ENCODE measurements at places on chromosomes 12 and 14.

GRCh38 chr14:76937181-76938091, 91.1 kb downstream of the IRF2BPL start:
- DNase-seq: no peak
- no peaks in the 10 kb centered on the region for H3K36me3 ChIP-seq
- H3K27ac ChIP-seq: no peak overlapping the region
- H3K4me1 ChIP-seq: peaks cover 11% of the 10 kb centered on the region

- peaks cover 2% of the 10 kb centered on the region for H3K4me1 ChIP-seq
- DNase-seq: no peak
- no peak overlapping the region for H3K27ac ChIP-seq
Observed at GRCh38 chr14:55975281-55975910, 142.8 kb upstream of the PELI2 start.

DNA sequence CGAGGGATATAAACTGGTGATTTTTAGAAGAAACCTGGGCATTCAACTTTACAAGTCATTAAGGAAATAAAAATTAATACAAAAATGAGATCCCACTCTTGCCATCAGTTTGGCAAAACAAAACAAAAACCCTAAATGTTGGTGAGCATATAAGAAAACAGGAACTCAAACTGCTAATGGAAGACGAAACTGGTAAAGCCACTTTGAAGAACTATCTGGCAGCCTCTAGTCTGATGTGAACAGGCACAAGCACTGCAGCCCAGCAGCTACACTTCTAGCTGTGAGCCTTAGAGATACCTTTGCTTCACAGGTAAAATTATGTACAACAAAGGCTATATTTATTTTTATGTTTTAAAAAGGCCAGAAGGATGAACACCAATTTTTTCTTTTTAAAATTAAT, 459.6 kb downstream of the ZFP36L1 start:
- H3K36me3 ChIP-seq: no peaks in the 10 kb centered on the region
- H3K4me3 ChIP-seq: no peak overlapping the region
- H3K4me1 ChIP-seq: peaks cover 15% of the 10 kb centered on the region
- H3K27ac ChIP-seq: no peak overlapping the region
- H3K27me3 ChIP-seq: no peaks in the 10 kb centered on the region

DNA sequence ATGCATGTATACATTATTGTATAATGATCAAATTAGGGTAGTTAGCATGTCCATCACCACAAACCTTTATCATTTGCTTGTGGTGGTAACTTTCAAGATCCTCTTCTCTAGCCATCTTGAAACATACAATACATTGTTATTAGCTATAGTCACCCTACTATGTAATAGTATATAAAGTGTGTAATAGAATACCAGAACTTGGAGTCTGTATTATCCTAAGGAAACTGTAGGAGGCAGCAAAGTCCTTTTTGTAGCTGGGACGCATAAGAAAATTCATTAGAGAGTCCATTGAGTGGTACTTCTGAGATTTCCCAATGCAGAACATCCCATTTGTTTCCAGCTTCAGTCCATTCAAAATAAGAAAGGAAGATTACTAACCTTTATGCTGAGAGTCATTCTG, 325.9 kb upstream of the LRFN5 start:
- no peak for DNase-seq
- no peaks in the 10 kb centered on the region for H3K4me1 ChIP-seq
- H3K27ac ChIP-seq: no peak overlapping the region
- H3K4me3 ChIP-seq: no peak overlapping the region

DNA sequence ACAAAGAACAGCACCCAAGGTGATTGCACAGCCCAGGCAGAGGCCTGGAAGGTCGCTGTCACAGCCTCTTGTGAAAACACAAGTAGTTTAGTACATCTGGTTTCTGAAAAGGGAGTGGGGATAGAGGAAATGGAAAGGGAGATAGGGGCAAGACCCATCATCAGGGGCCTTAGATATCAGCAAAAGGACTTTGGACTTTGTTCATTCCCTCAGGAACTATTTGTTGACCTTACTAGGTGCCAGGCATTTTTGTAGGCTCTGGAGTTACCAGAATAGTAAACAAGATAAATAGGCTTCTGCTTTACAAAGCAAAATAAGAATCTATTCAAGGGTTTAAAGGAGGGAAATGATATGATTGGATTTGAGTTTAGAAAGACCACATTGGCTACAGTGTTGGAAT, 199.4 kb upstream of the CDKN3 start:
- H3K27me3 ChIP-seq: no peaks in the 10 kb centered on the region
- H3K4me1 ChIP-seq: no peaks in the 10 kb centered on the region
- H3K36me3 ChIP-seq: no peaks in the 10 kb centered on the region
- no peak overlapping the region for H3K27ac ChIP-seq

DNA sequence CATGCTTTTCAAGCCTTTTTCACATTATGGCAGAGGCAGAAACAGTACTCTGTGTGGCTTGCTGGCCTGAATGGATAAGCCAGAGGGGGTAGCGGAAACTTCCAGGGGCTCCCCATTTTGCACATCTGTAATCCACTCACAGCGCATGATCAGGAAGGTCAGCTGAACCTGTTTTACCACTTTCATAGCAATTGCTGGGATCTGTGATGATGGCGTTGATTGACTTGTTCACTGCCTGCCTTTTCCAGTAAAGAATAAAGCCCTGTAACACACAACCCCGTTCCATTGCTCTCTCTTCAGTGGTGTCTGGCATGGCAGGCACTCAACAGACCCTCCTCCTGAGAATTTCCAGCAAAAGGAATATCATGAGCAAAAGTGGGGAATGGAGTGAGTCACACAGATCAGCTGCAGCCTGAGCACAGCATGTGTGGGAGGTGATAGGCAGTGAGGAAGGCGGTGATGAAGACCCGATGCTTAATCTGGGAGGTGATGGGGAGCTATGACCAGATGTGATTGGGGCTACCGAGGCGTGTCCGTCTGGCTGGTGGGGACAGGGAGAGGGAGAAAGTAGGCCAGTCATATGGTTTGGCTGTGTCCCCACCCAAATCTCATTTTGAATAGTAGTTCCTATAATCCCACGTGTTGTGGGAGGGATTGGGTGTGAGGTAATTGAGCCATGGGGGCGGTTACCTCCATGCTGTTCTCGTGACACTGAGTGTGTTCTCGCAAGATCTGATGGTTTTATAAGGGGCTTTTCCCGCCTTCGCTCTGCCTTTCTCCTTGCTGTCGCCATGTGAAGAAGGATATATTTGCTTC, 44.7 kb upstream of the CHST11 start:
- H3K4me1 ChIP-seq: peaks cover 14% of the 10 kb centered on the region
- no peak overlapping the region for H3K4me3 ChIP-seq
- H3K27me3 ChIP-seq: no peaks in the 10 kb centered on the region
- no peak for DNase-seq

DNA sequence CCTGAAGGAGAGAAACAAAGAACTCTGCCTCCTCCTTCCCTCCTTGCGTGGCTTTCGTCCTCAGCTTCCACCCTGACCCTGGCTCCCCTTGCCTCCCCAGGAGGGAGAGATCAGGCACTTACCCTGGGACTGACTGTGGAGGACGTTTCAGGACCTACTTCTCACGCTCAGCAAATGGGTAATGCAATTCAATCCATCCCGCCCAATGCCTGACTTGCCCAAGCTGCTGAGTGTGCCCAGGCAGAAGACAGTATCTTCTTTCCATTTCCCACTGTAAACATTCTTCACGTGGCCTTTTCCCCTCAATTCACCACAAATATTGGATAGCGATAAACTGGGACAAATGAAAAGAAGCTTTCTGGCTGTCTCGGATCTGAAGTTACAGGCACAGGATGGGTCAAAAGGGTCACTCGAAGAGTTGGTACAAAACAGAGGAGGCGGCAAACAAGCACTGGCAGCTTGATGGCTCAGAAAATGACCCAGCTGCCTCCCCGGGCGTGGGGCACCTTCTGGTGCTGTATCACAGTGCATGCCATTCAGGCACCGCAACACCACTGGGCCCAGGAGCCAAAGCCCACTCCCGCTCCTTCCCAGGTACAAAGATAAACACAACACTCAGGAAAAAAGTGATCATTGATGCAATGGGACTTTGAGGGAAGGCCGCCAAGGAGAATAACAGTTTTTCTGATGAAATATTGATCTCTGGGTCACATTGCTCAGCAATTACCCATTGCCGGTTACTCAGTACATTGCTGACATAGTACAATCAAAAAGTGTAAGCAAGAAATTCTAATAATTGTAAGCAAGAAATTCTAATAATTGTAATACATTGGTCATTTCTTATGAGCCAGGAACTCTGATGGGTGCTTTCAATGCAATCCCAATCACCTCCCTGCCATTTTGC, 65.8 kb downstream of the TRIM9 start:
- H3K4me1 ChIP-seq: no peaks in the 10 kb centered on the region
- no peaks in the 10 kb centered on the region for H3K27me3 ChIP-seq
- H3K4me3 ChIP-seq: no peak overlapping the region
- no peak overlapping the region for H3K27ac ChIP-seq
- no peak for DNase-seq

DNA sequence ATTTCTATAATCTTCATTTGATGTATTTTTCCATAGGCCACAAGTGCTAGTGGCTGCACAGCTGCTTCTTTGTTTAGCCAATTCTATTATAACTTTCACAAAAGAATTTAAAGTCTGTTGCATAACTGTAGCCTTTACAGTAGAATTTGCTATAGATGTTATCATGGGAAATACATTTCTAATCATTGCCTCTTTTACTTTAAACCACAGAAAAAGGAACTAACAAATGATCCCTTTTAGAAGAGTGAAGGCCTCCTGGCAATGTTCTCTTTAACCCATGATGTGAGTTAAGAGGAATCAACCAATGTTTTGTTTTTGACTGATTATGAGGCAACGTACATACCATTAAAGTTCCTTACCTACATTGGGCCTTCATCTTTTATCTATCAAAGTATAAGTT, 68.8 kb downstream of the RPL10L start:
- no peak overlapping the region for H3K27ac ChIP-seq
- no peak for DNase-seq
- H3K27me3 ChIP-seq: no peaks in the 10 kb centered on the region
- no peaks in the 10 kb centered on the region for H3K36me3 ChIP-seq
- H3K4me1 ChIP-seq: no peaks in the 10 kb centered on the region
- H3K4me3 ChIP-seq: no peak overlapping the region

DNA sequence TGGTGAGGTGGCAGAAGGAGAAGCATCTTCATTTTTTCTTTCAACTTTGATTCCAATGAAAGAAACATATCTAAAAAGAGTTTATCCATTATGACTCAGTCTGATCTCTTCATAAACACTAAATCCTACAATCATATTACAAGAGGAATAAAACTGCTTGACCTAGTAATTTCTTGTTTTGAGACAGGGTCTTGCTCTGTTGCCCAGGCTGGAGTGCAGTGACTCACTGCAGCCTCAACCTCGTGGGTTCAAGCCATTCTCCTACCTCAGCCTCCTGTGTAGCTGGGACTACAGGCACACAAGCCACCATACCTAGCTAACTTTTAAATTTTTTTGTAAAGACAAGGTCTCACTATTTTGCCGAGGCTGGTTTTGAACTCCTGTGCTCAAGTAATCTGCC, 147.2 kb downstream of the NDUFA12 start:
- no peak overlapping the region for H3K27ac ChIP-seq
- DNase-seq: no peak
- H3K4me1 ChIP-seq: peaks cover 9% of the 10 kb centered on the region
- H3K36me3 ChIP-seq: no peaks in the 10 kb centered on the region
- no peak overlapping the region for H3K4me3 ChIP-seq

GRCh38 chr12:49941556-49942511, 8.7 kb upstream of the AQP2 start:
- H3K27me3 ChIP-seq: peaks cover 5% of the 10 kb centered on the region
- no peak overlapping the region for H3K27ac ChIP-seq
- peaks cover 26% of the 10 kb centered on the region for H3K4me1 ChIP-seq
- no peaks in the 10 kb centered on the region for H3K36me3 ChIP-seq
- H3K4me3 ChIP-seq: no peak overlapping the region
- DNase-seq: no peak

DNA sequence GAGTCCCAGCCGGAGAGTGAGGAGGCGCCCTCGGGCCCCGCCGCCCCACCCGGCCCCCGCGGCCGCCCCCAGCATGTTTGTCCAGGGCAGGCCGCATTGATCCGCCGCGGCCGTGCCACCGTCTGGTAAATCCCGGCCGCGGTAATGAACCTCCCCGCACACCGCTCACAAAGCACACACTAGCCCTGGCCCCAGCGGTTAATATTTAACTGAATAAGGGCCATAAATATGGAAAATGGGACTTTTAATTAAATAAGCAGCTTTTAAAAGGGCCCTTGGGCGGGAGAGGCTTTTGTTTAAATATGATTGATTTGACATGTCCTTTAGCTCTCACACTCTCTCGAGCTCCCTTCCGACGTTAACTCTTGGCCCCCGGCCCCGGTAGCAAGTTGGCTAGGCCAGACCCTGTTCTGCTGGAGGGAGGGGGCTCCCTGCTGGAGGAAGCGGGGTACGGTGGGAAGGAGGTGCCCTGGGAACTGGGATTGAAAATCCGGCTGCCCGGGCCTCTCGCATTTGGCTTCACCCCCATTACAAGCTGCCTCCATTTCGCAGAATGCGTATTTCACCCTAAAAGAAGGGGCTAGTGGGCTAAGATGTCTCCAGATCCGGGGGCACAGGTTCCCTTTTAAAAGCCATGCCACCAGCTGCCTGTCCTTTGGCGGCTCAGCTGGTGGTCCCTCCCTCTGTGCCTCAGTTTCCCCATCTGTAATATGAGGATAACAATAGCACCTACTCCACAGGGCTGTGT, 199.8 kb downstream of the RBM19 start:
- peaks cover 19% of the 10 kb centered on the region for H3K27me3 ChIP-seq
- no peaks in the 10 kb centered on the region for H3K36me3 ChIP-seq
- H3K27ac ChIP-seq: no peak overlapping the region

DNA sequence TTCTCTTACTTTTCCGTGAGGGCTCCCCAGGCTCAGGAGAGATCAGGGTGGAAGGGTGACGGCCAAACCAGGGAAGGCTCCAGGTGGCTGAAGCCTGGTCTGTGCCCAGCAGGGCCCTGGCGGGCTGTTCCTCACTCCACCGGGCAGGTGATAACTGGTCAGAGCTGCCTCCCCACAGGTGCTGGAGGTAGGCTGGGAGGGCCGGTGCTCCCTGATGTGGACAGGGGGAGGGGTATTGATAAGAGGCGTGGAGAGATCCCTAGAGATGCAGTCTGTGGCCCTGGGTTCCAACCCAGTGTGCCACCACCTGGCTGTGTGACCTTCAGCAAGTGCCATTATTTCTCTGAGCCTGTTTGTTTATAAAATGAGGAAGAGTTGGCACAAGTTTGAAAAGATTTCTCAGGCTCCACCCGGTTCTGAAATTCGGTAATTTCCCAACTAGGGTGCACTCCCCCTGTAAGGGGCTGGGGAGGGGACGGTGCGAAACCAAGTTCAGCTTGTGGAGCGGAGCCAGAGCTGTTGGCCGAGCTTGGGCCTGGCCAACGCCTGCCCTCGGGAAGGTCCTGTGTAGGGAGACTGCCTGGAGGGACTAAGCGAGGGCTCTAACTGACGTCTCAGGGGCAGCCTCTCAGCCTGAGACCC, 1.0 kb upstream of the NR4A1 start:
- H3K4me3 ChIP-seq: peak overlapping the region; percentile 99
- H3K36me3 ChIP-seq: peaks cover 30% of the 10 kb centered on the region
- peaks cover 52% of the 10 kb centered on the region for H3K4me1 ChIP-seq
- H3K27ac ChIP-seq: peak overlapping the region; percentile 92

DNA sequence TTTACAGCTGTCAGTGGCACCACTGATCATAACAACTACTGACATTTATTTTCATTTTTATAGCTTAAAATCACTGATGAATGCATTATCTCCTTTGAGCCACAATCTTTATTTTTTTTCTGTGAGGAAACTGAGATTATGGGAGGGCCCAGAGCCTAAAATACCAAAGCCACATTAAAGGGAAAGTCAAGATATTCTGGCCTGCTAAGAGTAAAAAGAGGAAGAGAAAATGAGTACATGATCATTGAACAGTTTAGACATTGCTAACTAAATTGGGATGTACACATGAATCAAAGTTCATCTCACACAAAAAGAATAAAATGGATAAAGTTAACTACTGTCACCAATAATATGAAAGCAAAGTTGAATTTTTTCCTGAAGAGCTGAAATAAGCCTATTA, 170.5 kb upstream of the GARIN2 start:
- H3K27ac ChIP-seq: no peak overlapping the region
- H3K36me3 ChIP-seq: peaks cover 4% of the 10 kb centered on the region
- H3K4me3 ChIP-seq: no peak overlapping the region
- H3K4me1 ChIP-seq: peaks cover 6% of the 10 kb centered on the region
- H3K27me3 ChIP-seq: no peaks in the 10 kb centered on the region
